Activated naive CD4-positive, alpha-beta T cell treated with anti-CD3 and anti-CD28 coated beads, Interleukin-2, amount 50 U/mL, for 72 hours (primary cell): ENCODE measurements at places on chromosomes 11 and 22.

GRCh38 chr22:33747029-33747428, 173.2 kb downstream of the LARGE1 start:
- DNase-seq, result no peak

GRCh38 chr11:32005786-32006416, 85.0 kb upstream of the RCN1 start:
- DNase-seq, result no peak

DNA sequence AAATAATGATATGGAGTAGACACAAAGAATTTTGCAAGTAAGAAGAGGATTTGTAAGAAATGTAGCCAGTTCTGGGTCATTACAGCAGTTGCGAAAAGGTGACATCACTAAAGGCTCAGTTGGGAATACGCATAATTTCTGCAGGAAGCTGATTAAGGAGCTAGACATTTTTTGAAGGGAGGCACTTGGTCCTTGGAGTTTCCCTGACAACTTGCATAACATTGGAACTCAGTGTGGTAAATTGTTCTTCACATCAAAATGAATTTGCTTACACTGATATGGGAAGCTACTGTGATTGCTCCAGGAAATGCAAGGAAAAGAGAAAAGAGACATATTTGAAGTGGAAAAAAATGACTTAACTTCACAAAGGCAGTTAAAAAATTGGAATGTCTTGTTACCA, 626.1 kb downstream of the NELL1 start:
- DNase-seq, result no peak

DNA sequence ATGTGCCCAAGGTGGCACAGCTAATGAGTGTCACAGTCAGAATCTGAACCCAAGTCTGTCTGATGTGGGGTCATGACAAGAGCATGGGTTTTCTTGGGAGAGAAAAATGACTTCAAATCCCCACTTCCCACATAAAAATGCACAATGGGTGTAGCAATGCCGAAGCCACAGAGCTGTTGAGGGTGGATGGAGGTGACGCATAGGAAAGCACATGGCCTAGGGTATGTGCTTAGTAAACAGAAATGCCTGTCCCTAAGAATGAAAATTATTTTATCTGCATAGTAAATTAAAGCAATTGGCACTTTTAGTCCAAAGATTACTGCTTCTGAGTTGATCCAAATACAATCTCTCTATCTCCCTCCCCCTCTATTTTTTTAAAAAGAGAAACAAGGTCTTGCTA, 10.9 kb downstream of the MICAL3 start:
- DNase-seq, result no peak

- no peak for DNase-seq
These were observed 139.2 kb downstream of the MAML2 start for GRCh38 chr11:96203567-96204365.

DNA sequence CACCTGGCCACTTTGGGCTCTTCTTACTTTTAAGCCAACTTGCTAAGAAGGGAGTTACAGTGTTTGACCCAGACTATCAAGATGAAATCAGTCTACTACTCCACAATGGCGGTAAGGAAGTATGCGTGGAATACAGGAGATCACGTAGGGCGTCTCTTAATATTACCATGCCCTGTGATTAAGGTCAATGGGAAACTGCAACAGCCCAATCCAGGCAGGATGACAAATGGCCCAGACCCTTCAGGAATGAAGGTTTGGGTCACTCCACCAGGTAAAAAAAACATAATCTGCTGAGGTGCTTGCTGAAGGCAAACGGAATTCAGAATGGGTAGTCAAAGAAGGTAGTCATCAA, 1.0 kb upstream of the YPEL4 start:
- DNase-seq, result no peak

DNA sequence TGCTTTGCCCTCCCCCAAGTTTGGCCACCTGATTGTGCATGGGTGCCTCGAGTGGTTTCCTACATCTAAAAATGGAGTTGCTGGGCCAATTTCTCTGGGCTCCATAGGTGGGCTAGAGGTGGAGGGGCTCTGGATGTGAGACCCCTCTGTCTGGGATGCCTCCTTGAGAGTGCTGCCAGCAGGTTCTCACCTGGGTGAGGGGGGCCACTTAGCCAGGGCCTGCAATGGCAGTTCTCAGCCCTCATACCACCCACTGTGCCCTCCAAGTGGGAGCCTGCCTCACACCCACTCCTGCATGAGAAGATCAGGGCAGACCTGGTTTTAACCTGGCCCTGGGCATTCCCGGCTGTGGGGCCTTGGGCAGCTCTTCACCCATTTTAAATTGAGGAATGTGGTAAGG, 83.9 kb downstream of the CABIN1 start:
- DNase-seq, result no peak

DNA sequence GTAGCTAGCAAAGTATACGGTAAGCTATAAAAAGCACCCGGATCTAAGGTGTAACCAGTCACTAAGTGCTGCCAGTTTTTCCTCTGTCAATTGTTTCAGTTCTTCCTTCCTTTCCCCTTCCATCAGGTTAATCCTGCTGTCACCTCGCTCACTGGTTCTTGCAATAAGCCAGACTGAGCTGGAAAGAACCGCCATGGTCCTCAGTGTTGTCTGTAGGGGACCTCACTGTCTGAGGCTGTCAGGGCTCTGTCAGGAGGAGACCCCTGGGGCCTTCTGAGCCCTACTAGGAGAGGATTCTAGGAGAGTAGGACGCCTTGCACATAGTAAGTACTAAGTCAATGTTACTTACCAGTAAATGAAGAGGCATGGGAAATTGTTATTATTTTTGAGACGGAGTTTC, 1.4 kb upstream of the TBC1D22A start:
- DNase-seq, result no peak

GRCh38 chr11:106202935-106203620, 125.6 kb downstream of the AASDHPPT start:
- no peak for DNase-seq

- DNase-seq, result no peak
These were observed 7.8 kb upstream of the RRM1 start for GRCh38 chr11:4086575-4087353.

DNA sequence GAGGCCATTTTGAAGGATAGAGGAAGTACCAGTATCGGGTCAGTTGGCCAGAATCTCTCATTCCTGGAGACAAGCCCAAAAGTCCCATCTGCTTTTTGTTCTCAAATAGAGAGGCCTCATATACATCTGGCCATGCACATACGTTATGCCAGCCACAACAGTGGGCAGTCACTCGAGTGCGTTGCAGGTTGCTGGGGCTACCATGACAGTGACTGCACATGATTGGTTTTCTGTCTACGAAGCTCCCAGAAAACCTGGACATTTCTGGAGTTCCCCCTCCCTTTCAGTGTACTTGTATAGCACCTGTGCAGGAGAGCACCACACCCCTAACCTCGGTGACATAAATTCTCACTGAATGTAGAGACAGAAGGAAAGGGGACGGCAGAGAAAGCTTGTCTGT, 62.1 kb downstream of the C22orf31 start:
- no peak for DNase-seq

- peak; percentile 13 for DNase-seq
These were observed 11.5 kb upstream of the RPS3 start for GRCh38 chr11:75387736-75388294.

GRCh38 chr11:79179087-79179486, 261.7 kb downstream of the TENM4 start:
- DNase-seq, result no peak

DNA sequence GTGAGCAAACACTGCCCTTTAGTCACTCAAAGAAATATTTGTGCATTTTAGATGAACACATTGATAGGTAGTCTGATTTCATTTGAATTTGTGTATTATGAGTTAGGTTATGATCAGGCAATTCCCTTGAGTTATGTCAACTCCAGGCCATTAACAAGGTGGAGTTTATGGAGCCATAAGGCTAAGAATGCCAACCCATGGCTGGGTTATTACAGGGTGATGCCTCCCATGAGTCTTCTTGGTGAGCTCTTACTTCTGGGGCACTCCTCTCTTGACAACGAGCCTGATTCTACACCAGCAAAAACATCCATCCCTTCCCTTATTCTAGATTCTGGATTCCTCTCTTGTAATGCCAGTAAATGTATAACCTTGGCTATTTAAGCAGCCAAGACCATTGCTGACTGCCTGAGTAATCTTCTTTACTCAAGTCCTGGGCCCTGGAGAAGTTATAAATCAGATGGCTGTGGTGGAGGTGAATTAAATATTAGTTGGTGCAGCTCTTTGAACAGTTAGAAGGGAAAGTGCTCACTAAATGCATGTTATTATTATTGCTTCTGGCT, 645.7 kb upstream of the TENM4 start:
- DNase-seq, result no peak

DNA sequence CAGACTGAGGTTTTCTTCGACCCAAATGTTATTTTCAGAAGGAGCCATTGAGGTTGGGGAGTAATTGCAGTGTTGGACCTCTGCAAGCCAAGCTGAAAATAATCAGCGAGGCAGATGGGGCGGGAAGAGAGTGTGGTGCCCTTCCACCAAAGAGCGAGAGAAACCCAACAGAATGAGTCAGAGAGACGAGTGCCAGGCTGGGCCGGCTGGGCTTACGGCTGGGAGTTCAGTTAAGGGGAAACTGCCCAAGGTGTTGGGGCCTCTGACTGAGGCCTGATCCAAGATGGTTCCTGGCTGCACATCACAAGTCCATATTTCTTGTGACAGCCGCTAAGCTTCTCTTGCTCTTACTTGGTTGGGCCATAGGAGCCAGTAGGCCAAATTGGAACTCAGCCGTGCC, 30.4 kb upstream of the CREB3L1 start:
- no peak for DNase-seq

DNA sequence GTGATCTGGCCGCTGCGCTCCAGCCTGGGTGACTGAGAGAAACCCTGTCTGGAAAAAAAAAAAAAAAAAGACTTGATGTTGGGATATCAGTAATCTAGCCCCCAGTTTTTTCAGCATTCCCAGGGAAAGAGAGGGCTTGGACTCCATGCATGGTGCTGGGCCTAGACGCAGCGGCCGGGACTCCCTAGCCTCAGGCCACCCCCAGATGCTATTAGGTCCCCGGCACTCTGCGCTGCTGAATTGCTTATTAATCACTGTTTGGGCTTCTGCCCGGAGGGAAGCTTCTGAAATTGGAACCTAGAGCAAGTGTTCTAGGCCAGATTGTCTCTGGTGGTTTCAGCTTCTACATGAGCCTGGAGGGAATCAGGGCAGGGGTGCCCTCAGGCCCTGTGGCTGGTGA, 39.0 kb downstream of the SLCO2B1 start:
- DNase-seq, result no peak

DNA sequence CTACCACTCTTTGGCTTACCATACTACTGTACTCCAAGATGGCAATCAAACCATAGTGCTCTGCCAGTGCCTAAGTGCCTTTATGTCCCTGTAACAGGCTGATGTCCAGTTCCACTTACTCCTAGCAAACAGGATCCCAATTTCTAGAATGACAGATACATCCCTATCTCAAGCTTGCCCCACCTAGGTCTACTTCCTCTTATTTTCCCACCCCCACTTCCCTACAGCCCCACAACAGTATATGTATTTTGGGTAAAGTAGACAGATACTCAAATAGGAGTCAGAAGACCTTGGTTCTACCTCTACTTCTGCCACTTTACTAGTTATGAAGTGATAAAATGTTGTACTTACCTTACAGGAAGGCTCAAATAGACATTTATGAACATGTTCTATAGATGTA, 24.1 kb downstream of the SIK3 start:
- DNase-seq, result no peak

DNA sequence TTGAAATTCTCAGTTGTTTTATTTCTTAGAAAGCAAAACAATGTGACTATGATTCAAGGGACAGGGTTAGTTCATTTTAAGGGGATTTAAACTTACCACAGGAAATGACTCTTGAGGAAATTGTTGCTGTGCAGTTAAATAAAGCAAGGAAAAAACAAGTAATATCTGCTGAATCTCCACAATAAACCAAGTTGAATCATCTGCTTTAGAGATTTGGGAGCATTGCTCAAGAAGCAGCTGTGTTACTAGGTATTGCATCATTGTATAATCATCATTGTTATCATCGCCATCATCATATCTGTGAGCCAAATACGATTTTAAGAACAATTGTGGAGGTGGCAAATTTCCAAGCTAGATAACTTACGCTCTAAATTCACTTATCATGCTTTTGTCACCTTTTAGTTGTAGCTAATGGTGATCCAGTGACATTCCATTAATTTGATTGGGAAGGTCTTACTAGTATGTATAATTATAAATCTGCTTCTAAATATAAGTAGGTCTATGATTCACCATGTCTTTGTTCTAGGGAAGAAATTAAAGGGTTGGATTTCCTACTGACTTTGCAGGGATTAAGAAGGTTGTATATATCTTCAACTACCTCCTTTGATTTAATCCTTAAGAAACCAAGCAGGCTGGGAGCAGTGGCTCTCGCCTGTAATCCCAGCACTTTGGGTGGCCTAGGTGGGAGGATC, 19.9 kb downstream of the MMP10 start:
- no peak for DNase-seq
